ENCODE measurements at places on chromosomes 16 and 17.

DNA sequence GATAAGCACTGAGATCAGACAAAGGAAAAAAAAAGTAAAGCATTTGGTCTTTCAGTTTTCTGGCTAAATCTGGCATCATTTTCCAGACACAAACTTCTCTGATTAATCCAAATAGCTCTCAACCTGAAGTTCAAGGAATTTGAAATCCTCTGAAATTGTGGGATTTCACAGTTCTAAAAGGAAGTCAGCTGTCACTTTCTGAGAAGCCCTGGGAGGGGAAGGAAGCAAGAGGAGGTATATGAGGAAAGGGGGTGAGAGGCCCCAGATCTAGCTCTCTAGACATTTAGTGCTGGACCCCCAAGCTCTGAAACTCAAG, 17.5 kb upstream of the HOXB9 start:
- DNase-seq, result no peak

GRCh38 chr17:8577868-8578267, 52.7 kb downstream of the MYH10 start:
- DNase-seq, result peak; percentile 13

GRCh38 chr16:15948532-15949209, 745 bp upstream of the ABCC1 start:
- DNase-seq, result no peak

- DNase-seq, result peak; percentile 88
Measured at GRCh38 chr16:15704545-15704987, 54.5 kb downstream of the NDE1 start.

- DNase-seq, result peak; percentile 36
Measured at GRCh38 chr16:683396-684070, 601 bp downstream of the JMJD8 start.

All from hematopoietic multipotent progenitor cell treated with erythropoietin and hydrocortisone succinate and interleukin-3 and kit ligand, for 6 days (in vitro differentiated cells).